GM10248 (cell line): ENCODE measurements at places on chromosomes 2 and 18.

- DNase-seq, result no peak
These were observed 14.4 kb downstream of the OTOF start for GRCh38 chr2:26463244-26464192.

- DNase-seq, result no peak
These were observed 18.0 kb upstream of the ARHGAP28 start for GRCh38 chr18:6711467-6711866.

GRCh38 chr2:57504787-57505186 lies 541.8 kb upstream of the VRK2 start:
- DNase-seq, result no peak

DNA sequence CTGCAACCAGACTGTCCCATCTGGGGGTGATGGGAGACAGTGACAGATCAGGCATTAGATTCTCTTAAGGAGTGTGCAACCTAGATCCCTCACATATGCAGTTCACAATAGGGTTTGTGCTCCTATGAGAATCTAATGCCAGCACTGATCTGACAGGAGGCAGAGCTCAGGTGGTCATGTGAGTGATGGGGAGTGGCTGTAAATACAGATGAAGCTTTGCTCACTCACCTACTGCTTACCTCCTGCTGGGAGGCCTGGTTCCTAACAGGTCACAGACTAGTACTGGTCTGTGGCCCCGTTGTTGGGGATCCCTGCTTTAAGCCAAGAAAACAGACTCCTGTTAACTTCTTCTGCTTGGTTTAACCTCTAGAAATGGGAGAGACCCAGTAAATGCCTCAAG lies 3.2 kb downstream of the CYP27A1 start:
- no peak for DNase-seq

DNA sequence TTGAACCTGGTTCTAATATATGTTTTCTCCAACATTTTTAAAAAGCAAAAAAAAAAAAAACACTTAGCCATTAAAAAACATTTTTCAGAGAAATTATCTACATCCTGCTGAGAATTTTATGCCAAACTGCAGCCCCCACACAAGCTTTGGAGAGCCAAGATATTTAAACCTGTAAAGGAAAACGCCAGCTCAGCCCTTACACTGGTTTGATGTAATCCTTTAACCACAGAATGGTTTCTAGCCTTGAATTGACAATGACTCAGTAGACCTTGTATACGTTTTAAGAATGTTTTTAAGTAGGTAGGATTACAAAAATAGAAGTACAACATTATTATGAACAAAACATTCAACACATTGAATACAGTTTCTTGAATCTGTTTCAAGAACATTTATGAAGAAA lies 113.6 kb downstream of the BABAM2 start:
- no peak for DNase-seq

- DNase-seq, result no peak
These were observed 16.5 kb downstream of the CNRIP1 start for GRCh38 chr2:68303033-68303901.

DNA sequence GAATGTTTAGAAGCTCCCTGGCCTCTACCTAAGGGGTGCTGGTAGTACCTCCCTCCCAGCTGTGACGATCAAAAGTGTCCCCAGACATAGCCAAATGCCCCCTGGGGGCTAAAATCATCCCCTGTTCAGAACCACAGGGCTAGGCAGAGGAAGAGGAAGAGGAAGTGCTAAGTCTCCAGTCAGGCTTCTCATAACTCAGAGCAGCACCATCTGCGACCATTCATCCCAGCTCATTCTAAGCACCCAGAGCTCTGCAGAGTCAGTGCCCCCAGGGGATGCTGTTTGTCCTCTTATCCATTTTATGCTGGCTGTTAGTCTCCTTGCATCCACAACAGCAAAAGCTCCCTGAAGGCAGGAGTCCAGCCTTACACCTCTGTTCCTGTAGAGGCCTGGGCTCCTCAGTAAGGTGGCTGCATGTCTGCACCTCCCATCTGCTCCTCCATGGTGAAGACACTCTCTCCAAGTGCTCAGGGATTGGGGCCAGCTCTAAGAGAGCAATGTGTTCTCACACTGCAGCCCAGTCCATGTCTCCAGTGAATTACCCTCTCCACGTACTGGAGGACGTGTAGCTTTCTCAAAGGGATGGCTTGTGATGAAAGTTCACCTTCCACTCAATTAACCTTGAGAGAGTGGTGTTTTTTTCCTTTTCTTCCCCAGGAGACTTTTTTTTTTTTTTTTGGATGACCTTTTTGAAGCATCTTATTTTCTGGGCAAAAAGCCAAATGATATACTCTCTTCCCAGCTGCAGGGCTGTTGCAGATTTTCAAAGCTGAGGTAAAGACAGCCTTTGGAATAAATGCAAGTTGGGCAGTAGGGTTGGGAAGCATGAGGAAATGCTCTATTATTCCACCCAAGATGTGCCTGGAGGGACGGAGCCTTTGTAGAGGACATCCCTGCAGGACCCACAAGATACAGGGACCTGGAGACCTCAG lies 158.9 kb upstream of the SLC14A2 start:
- DNase-seq, result no peak

DNA sequence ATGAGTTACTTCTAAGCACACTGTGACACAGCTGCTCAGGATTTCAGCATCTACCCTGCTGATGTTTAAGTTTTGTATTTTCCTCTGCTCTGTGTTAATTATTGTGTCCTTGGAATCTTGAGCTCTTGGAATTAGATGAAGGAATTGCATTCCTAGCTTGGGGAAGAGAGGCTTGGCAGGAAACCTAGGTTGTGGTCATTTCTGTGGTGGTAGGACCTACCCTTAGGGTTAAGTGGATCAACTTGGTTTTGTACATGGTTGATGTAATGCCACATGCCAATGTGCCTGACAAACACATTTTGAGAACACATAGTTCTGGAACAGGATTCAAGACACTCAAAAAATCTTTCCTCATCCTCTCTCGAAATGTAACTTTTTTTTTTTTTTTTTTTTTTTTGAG lies 264.5 kb upstream of the MEX3C start:
- no peak for DNase-seq

- no peak for DNase-seq
These were observed 19.2 kb downstream of the PMS1 start for GRCh38 chr2:189803431-189803830.

DNA sequence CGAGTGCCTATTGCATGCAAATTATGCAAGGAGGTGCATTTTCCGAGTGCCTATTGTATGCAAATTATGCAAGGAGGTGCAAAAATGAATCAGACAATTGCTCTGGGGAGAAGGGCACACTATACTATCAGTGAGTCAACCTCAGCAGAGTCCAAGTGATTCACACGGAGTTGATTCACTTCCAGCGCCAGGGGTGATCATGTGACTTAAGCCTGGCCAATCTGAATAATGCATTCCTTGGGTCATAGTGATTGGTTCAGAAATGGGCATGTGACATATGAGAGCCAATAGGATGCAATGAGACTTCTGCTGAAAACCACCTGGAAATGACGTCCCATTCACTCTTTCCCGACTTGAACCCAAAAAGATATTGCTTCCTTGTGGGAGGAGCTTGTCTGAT lies 152.2 kb downstream of the DAW1 start:
- no peak for DNase-seq

- DNase-seq, result no peak
These were observed 60.6 kb downstream of the CTIF start for GRCh38 chr18:48599391-48599790.

- DNase-seq, result no peak
These were observed 21.7 kb downstream of the ADD2 start for GRCh38 chr2:70746094-70746974.

- DNase-seq, result no peak
These were observed 94.5 kb upstream of the LMAN1 start for GRCh38 chr18:59453468-59453961.

DNA sequence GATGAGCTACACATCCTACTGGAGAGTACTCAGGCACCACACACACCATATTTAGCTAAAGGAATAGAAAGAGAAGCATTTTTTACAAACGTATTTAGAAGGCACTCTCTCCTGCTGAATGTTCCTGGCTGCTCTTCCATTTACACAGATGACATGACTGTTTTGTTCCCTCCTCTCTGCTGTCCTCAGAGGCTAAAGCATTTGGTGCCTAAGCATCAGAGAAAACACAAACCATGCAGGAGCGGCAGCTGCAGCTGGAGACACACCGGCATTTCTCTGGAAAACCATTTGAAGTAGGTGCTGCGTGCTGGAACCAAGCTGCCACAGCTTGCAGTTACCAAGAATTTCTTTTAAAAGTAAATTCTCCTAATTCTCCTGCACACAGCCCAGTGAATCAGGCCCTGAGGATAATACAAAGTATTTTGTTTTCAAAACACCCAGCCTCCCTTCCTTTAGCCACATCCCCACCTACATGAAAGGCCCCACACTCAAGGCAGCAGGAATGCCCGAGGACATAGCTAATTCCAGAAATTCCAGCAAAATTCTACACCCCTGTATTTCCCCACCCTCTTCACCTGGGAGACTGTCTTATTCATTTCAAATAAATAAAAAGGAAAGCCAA lies 488.9 kb upstream of the SOX11 start:
- no peak for DNase-seq

DNA sequence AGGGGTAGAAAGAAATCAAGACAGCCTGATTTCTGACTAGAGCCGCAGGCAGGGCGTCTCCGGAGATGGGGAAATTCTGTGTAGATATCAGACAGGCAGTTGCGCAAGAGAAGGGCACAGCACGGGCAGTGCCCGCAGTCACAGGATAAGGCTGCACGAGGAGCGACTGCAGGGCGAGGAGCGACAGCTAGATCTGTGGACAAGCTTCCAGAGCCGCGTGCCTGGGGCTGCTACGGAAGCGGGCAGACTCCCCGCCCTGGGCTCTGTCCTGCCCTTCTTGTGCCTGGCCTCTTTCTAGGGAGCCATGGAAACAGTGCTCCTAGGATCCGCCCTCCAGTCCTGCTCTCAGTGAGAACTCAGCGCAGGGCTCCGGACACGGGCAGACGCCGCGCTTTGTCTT lies 12.6 kb downstream of the MC5R start:
- DNase-seq, result no peak

- no peak for DNase-seq
These were observed 176.0 kb downstream of the THADA start for GRCh38 chr2:43419876-43420275.

- DNase-seq, result no peak
These were observed 59.6 kb downstream of the GATA6 start for GRCh38 chr18:22228976-22229375.

DNA sequence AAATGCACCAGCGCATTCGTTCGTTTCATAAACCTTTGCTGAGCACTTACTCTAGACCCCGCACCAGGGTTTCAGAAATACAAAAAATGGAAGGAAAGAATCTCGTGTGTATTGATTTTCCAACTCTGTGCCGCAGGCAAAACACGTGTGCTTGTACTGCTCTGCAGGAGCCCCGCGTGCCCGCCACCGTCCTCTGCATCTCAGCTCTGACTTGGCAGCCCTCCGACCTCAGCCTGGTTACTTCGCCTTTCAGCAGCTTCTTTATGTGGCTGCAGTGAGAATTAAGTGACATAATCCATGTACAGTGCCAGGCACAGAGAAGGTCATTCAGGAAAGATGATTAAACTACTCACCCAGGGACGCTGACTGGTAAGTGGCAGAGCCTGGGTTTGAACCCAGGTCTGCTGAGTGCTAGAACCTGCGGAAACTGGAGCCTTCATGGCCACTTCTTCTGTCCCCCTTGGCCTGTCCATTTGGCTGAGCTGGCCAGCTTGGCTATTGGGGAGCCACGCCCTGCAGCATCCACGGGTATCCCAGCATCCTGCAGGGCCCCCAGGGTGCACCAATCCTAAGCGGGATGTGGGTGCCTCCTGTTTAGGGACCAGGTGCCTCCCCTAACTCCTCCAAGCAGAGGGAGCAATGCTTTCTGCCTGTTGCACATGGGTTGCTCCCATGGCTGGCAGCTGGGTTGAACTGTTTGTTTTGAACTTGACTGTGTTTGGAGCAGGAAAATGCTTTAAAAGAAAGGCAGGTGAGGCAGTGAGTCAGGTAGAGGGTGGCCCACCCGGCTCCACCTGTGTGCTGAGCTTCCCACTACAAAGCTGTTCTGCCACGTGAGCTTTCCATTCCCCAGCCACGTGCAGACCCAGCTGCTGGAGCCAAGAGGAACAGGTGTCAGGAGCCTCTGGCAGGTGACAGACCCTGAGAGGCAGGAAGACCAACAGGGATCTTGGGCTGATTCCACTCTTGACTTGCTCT lies 34.3 kb downstream of the INHBB start:
- DNase-seq, result no peak

GRCh38 chr18:47983946-47984345 lies 53.5 kb upstream of the SMAD2 start:
- no peak for DNase-seq
